DMS153 (cell line): ENCODE measurements at places on chromosomes 2 and 18.

DNA sequence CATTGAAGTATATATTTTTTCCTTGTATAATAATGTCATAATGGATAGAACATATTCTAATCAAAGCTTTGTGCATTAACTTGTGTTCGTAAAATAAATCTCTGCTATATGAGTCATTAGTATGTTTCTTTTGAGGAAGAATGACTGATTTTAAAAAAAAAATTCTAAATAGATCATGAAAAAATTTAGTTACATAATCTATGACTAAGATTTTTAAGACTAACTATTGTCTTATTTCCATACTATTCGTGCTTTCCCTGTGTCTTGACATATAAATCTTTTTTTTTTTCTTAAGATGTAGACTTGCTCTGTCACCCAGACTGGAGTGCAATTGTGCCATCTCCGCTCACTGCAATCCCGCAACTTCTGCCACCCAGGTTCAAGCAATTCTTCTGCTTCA is 226.1 kb downstream of the DSEL start:
- DNase-seq = no peak

- no peak for DNase-seq
Observed at GRCh38 chr2:36960005-36960675, 6.2 kb downstream of the STRN start.

GRCh38 chr2:3309496-3310355 is 67.9 kb downstream of the EIPR1 start:
- no peak for DNase-seq

DNA sequence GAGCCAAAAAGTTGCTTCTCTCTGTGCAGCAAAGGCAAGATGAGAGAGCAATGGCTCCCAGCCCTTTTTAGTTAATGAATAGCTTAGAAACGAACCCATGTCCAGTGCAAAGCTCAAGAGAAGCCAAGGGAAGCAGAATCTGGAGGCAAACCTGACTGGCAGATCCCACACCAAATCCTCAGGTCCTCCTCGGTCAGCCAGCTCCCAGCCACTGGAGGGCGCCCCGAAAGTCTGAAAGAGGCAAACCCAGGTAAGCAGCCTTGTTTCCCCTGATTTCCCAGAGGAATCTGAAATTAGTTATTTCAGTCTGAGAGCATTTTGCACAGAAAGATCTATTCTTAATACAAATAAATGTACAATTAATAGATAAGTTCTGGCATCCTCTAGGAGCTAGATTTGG is 71.3 kb upstream of the PID1 start:
- DNase-seq = no peak

DNA sequence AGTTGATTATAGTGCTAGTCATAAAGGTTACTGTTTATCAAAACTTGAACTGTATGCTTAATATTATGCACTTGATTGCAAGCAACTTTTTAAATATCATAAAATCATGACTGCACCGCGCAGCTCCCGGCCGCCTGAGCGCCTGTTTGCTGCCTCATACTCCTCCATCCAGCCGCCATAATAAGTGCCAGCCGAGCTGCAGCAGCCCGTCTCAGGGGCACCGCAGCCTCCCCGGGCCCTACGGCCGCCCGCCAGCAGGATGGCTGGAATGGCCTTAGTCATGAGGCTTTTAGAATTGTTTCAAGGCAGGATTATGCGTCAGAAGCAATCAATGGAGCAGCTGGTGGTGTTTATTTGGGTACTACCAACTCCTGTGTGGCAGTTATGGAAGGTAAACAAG is 337.2 kb downstream of the PAX3 start:
- peak; percentile 16 for DNase-seq

- DNase-seq = no peak
Observed at GRCh38 chr2:128086244-128086643, 4.8 kb upstream of the UGGT1 start.

DNA sequence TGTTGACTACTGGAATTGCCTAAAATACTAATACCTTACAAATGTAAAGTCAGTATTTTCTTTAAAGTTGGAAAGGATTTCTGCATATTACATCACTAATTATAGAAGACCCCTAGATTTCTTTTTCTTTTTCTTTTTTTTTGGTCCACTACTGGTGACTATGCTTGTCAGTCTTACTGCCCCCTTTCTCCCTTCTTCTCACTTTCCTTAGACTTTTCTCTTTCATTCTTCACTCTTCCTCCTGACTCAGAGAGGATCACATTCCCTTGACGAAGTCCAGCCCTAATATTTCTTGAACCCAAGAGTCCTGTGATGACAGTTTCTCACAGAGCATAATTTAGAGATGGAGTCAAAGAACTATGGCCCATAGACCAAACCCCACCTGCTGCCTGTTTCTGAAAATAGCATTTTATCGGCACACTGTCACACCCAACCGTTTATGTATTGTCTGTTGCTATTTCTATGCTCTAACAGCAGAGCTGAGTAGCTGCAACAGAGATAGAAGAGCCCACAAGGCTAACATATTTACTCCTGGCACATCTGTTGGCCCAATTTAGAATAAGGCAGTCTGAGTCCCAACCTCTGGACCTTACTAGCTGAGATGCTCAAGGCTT is 40.6 kb upstream of the RIOK3 start:
- no peak for DNase-seq

DNA sequence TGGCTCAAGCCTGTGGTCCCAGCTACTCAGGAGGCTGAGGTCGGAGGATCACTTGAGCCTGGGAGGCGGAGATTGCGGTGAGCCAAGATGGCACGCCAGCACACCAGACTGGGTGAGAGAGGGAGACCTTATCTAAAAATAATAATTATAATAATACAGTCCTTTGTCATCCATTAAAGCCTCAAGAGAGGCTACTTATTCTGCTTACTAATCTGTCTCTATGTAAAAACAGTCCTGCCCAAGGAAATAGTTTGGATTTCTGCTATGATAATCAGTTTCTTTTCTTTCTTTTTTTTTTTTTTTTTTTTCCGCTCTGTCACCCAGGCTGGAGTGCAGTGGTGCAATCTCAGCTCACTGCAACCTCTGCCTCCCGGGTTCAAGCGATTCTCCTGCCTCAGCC is 228.3 kb downstream of the C1D start:
- DNase-seq = no peak

DNA sequence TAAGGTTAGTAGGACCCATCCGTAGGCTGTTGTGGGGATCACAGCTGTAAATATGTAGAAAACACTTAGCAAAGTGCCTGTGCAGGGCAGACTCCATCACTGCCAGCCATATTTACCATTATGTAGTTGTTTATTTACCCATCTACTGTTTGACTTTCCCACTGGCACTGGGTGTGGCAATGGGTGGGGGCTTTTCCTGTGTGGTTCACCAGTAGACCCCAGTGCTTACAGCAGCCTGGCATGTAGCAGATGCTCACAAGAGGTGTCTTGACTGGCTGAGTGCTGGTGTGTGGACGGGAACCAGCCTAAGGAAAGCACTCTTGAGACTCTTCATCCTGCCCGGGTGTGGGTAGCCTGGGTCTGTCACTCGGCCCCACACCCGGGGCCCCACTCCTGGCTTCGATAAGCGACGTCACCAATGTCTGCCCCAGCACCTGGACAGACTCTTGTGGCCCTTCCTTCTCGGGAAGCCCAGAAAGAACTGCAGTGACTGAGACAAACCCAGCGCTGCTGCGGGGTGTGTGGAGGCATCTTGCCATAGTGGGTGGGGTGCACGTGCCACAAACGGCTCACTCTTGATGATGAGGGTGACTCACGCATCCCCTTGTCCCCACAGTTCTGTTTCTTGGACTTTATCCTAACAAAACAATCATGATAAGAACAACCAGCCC is 78.3 kb downstream of the HDAC4 start:
- no peak for DNase-seq

- no peak for DNase-seq
Observed at GRCh38 chr18:62614494-62614893, 91.7 kb downstream of the ZCCHC2 start.

DNA sequence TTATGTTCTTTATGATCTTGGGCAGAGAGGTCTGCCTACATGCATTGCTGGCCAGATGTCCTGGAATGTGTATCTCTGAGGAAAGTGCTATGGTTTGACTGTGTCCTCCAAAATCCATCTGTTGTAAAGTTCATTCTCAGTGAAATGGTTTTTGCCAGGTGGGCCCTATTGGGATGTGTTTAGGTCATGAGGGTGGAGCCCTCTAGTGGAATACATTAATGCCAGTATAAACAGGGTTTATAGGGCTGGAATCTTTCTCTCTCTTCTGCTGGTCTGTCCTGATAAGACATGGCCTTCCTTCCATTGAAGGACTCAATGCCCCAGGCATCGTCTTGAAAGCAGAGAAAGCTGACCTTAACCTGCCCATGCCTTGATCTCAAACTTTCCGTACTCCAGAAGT is 258.5 kb downstream of the RPIA start:
- DNase-seq = no peak

DNA sequence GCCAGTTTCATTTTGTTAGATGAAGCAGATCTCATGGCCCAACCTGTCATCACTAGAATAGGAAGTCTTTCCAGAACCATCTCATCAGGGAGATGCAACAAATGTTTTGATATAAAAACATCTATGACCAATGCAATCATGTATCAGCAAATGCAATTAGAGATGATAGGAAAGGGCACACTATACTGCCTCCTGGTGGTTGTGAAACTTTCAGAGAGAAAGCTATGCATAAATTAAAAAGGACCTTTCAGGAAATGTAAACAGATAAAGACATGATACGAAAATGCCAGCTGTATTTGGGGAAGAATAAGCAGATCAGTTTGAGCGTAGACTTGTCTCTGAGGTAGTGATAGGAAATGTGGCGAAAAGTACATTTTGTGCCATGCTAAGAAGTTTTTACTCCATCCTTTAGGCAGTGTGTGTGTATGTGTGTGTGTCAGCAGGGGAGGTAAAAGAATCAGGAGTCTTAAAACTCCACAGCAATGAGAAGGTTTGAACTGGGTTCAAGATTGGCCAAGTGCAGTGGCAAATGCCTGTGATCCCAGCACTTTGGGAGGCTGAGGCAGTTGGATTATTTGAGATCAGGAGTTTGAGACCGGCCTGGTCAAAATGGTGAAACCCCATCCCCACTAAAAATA is 479.3 kb downstream of the CPS1 start:
- DNase-seq = no peak

- DNase-seq = no peak
Observed at GRCh38 chr2:237823544-237823943, 25.0 kb downstream of the RBM44 start.

DNA sequence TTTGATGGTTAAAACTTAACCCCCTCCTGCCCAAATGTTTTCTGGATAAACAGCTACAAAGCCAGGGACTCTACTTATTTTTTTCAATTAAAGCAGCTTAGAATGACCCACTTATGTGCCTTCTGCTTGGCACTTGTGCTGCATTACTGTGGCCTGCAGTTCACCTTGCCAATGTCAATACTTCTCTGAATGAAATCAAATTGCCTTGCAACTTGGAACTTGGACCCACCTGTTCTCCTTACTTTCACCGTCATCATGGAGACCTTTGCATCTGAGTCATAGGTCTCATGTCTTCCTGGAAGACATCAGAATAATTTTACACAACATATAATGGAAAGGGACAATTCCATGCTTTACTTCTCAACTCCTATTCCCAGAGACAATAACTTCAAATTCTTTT is 92.1 kb upstream of the FHL2 start:
- DNase-seq = no peak

DNA sequence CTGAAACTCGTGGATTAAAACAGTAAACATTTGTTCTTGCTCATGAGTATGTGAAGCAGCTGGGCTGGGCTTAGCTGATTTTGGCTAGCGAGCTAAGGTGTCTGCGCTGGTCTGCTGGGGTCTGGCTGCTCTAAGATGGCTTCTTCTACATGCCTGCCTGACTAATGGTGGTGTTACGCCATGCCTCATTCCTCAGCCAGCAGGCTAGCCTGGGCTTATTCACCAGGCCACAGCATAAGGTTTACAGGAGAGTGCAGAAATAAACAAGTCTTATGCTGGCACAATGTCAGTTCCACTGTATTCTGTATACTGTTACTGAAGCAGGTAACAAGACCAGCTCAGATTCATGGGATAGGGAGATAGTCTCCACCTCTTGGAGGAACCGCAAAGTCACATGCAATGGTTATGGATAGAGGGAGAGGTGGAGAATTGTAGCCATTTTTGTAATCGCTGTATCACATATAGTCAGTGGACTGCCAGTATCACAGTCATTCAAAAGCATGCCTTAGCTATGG is 80.0 kb downstream of the RHBDD1 start:
- no peak for DNase-seq

DNA sequence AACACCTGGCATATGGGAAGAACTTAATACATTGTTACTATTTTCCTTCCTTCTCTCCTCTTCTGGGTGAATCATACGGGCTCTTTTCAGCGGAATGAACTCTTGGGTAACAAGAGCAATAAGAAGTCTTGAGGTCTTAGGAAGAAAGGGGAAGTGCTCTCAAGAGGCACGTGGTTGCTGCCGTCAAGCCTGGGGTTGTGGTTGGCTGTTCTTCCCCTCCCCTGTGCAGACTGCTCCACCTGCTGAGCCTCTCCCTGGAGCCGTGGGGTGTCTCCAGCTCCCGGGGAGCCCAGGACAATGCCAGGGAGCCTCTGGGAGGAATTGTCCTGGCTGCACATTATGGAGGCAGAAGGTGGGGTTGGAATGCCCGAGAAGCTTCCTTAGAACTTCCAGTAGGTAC is 19.4 kb downstream of the TOGARAM2 start:
- no peak for DNase-seq

DNA sequence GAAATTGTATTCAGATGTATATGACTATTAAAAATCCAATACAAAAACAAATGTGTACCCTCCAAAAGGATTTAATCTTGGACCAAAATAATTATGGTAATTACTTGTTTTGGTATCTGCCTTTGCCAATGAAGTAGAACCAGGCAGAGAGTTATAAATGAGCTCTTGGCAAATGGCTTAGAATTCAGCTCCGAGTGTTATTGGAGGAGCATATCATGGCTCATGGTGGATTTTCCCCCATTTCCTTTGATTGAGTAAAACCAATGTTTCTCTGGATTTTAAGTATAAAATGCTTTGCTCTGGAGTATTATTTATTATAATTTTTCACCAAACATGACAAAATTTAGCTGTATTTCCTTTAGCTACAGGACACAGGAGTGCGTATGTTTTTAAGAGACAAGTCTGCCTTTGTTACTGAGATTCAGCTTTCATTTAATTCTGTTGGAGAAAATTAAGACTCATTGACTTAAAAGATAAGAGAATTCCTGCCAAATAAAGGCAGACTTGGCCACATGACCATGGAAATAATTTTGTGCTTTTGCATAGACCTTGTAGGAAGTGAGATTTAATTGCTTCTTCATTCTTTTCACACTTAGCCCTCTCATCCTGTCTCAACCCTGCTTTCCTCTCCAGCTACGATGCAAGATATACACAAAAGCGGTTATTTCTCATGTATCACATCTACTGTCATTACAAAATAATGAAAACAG is 281.0 kb upstream of the SOX11 start:
- no peak for DNase-seq
